Urinary bladder (tissue), 4 donors: ENCODE measurements at places on chromosomes 6 and 20. TPM values are rescaled to one million over a fixed set of nuclear protein-coding genes. Genes with fewer than 3 reads are reported as not detected.

RBBP8NL gene
- 0.69 TPM for total RNA-seq

MOXD1 gene
- total RNA-seq, result 123 TPM

PLG gene
- total RNA-seq, result not detected

BTN1A1 gene
- total RNA-seq, result 0.16 TPM

EDN1 gene
- total RNA-seq, result 13.5 TPM

ABHD16B gene
- total RNA-seq, result not detected
